Foreskin melanocyte (primary cell): ENCODE measurements at places on chromosomes 1 and 21.

DNA sequence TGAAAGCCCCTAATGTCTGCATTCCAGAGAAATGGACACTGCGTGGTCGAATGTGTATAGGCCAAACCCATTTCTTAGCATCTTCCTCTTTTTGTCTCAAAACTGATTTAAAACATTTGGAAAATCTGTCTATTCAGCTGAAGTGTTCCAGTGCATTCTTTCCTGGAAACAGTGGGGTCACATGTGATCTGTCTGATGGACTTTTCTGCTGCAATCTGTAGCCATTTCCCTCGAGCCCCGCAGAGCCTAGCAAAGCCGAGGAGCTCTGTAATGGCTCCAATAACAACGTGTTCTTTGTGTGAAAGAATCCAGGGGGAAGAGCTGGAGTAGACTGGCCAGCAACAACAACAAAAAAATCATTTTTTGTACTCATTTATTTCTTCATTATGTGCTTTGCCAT lies 329.3 kb downstream of the BARHL2 start:
- peak; percentile 77 for DNase-seq

- no peak for DNase-seq
These were observed 26.3 kb upstream of the TINAGL1 start for GRCh38 chr1:31549809-31550620.

- DNase-seq, result peak; percentile 46
These were observed 9.7 kb upstream of the KRTAP7-1 start for GRCh38 chr21:30839304-30839703.

GRCh38 chr21:32777269-32777668 lies 5.7 kb upstream of the PAXBP1 start:
- no peak for DNase-seq

DNA sequence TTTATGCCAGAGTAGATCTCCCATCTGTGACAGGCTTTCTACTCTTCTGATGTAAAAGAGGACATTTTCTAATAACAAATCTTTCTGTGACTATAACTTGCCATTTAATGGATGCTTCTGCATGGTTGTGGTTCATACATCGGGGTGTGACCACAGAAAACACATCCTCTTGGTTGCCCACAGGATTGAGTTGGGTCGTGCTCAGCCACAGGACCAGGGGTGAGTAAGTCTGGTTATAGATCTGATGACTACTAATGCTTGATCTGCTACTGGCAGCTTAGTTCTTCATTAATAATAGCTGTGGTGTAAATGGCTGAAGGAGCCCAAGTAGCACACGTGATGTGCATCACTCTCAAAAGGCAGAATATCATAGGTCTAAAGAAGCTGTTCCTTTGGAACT lies 328.2 kb downstream of the RWDD3 start:
- DNase-seq, result no peak

DNA sequence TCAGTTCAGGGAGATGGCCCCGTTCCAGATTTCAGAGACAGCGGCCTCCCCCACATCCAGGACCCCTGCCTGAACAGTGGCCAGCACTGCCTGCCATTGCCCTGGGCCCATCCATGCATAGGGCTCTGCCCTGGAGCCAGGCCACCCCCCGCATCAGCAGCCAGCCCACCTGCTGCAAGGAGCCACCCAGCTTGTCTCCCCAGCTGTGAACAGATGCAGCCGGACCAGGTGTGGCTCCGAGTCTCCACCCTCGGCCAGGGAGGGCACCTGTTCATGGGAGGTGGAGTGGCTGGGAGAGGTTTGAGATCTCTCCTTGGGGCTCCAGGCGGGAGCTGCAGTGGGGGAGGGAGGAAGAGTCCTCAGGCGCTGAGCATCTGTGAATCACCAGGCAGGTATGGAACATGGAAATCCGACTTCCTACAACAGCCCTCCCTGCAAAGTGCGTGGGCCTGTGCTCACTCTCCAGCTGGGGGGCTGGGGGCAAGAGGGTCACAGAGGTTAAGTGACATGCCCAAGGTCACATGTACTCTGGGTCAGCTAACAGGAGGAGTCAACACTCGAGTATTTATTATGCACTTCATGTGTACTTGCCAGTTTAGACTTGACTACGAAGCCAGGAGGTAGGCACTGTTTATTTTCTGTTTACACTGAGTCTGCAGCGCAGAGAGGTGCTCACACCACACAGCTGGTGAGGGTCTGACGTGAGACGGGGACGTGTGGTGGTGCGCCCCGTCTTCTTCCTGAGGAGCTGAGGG lies 4.8 kb upstream of the HES5 start:
- DNase-seq, result no peak

DNA sequence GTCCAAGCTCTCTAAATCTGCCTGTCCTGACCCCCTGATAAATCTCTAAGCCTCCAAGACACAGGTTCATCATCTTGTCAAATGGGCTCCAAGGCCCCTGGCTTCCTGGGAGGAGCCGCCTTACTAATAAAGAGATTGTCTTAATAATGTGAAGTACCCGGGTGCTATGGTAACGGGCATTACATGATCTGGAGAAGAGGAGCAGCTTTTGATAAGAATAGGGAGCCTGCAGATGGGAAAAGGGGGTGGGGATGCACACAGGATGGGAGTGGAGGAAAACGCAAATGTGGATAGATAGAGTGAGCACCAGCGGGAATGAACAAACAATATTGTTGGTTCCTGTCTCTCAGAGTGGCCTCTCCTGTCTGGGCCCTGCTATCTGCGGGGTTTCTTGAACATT lies 11.9 kb upstream of the RXRG start:
- DNase-seq, result no peak

- no peak for DNase-seq
These were observed 20.3 kb downstream of the RIMS3 start for GRCh38 chr1:40645118-40645680.

DNA sequence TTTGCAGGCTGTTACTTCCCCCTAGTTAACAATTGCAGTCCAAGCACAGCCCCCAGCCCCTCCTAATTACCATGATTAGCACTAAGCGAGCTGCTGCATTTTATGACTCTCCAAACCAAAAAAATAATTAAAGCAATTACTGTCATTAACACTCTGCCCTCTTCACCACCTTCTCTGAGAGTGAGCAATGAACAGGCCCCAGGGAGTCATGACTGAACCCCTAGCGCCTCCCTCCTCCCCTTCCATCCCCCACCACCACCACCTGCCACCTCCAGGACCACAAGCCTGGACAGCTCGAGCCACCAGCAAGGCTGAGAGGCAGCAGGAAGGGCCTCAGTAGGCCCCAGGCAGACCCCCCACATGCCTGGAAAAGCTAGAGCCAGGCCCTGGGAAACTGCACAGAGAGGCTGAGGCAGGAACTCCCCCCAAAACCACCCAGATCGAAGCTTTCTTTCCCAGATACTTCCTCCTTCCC lies 35.5 kb upstream of the ZC3H12A start:
- DNase-seq, result no peak
